Effector memory CD8-positive, alpha-beta T cell (primary cell): ENCODE measurements at places on chromosomes 5 and 9.

DNA sequence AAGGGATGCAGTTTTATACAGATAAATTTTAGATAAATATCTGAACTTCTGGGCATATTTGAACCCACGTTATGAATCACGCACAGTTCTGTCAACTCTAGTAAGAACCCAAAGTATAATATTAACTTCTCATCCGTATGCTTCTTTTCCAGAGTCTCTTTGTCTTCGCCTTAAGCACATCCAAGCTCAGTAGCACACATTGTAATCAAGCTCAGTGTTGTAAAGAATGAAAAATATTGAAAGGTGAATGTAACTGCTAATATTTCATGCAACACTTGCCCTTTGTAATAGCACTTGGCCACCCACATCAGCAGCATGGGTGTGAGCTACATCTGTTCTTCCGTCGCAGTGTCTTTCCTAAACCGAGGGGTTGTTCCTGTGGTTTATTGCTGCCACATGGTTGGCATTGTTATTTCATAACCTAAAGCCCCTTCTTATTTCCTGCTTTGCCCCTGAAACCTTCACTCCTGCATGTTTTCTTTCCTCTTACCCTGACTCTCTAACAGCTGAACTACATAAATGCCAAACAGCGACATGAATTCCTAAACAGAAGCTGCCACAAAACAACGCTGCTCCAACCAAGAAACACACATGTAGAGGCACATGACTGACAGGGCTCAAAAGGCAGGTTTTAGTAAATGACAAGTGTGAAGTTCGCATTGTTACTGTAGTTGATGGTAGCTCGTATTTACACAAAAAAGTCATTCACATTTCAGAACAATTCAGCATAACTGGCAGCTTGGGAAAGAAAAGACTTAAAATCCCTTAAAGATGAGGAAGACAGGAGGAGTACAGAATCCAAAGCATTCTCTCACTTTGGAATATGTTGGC, 190.1 kb upstream of the MEF2C start:
- no peak for DNase-seq

GRCh38 chr9:121278477-121279261, 10.7 kb downstream of the GSN start:
- peak; percentile 23 for DNase-seq

GRCh38 chr9:124489222-124489621, 18.0 kb downstream of the NR5A1 start:
- DNase-seq = no peak

DNA sequence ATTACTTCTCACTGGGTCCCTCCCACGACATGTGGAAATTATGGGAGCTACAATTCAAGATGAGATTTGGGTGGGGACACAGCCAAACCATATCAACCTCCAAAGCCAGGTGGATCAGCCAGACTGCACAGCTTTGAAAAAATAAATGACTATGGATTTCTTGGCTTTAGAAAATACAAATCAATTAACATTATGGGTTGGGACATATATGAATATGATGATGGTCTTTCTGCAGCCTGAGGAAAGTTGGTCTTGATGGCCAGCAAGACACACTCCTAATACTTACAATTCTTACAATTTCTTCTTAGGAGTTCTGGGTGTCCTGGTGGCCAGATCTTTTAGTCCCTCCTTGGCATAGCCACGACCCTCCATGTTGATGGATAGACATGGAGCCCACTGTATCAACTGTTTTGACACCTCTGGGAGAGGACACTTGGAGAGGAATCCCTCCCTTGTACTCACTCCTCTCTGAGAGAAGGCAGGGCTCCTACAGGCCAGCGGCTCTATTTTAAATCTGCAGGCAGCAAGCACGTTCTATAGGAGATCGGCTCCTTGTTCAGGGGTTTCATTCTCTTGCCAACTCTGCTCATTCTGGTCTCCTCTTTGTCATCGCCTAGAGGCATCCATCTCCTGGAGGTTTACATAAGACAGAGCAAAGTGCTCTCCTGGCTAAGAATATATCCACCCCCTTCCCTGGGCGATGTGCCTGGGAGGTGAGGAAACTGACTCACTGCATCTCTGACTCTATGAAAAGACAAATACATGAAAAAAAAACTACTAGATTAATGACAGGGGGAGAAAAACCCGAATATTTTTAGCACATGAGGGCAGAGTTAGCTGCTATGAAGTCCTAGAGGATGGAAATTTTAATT, 145.9 kb downstream of the CARTPT start:
- no peak for DNase-seq

- DNase-seq = no peak
Observed at GRCh38 chr9:13885258-13885657, 428.7 kb downstream of the NFIB start.

DNA sequence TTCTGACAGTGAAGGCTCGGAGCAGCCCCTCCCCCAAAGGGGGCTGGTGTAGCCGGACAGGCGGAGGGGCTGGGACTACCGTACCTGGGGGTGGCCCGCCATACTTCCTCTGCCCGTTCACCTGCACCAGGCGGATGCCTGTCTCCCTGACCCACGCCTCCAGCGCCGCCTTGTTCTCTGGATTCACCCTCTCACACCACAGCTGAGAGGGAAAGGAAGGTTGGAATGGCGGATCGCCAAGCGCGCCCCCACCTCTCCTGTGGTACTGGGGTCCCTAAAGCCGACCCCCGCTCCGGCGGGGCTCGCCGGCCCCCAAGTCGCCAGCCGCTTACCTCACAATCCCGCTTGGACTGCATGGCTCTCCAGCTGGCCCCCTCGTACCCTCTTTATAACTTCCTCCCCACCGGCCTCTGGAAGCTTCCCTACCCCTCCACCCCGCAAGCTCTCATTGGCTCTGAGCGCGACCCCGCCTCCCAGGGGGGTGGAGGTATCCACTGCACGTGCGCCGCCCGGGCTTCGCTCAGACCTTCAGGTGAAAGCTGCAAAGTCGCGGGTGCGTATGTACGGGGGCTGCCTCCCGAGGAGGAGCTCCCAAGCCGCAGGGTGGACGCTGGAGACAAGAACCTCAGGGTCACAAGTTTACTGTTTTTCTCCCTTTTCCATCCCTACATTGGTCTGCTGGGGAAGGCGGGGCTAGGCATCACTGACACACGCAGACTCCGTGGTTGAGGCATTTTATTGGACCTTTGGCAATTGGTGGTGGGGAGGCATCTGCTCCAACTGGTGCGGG, at the start of gene DND1:
TSS of gene DND1 (minus strand) at position 390 of the 790 bp plus-strand sequence. CDS start at position 356, 34 bp downstream.
- no peak for DNase-seq

GRCh38 chr9:133199648-133200321, 9.3 kb downstream of the OBP2B start:
- DNase-seq = no peak

DNA sequence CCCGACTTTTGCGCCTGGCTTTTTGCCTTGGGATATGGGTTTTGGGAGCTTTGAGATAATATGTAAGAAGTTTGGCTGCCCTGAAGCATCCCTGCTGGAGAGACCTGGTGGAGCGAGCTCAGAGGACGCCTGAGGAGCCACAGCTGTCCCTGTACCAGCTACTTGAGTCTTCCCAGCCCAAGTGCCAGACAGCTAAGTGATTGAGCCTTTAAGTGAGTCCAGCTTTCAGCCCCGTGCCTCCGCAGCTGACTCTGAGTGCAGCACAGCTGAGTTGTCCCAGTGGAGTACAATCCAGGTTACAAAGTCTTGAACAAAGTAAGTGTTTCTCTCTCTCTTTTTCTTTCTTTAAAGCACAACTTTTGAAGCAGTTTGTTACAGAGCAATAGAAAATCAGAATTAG, 203.8 kb upstream of the DAP start:
- no peak for DNase-seq

DNA sequence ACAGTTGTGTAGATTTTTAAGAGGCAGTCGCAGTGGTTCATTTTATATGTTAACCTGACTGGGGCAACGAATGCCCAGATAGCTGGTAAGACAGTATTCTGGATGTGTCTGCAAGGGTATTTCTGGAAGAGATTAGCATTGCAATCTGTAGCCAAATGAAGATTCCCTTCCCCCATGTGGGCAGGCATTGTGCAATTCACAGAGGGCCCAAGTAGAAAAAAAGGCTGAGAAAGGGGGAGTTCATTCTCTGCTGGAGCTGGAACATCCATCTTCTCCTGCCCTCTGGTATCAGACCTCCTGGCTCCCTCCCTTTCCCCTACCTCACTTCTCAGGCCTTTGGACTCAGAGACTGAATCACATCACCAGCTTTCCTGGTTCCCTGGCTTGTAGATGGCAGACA, 70.6 kb downstream of the TENT4A start:
- no peak for DNase-seq

DNA sequence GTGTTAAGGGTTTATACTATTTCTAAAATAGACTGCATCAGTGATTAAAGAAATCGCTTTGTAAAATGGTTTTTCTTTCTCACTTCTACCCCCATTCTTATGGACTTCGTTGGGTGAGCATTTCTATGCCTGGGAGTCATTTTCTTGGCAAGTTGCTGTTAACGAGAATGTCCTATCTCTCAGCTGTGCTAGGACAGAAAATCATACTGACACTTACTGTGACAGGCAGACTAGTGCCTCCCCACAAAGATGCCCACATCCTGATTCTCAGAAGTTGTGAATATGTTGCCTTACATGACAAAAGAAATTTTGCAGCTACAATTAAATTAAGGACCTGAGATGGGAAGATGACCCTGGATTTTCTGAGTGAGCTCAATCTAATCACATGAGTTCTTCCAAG, 65.1 kb upstream of the NMUR2 start:
- no peak for DNase-seq
